ENCODE measurements at places on chromosomes 2 and 18. TPM values are rescaled to one million over a fixed set of nuclear protein-coding genes. Genes with fewer than 3 reads are reported as not detected.

ABCA12 gene
- polyA plus RNA-seq, result not detected

SLC4A3 gene
- 40.0 TPM for polyA plus RNA-seq

PCARE gene
- 0.02 TPM for polyA plus RNA-seq

CCT7 gene
- polyA plus RNA-seq, result 246 TPM

DNA sequence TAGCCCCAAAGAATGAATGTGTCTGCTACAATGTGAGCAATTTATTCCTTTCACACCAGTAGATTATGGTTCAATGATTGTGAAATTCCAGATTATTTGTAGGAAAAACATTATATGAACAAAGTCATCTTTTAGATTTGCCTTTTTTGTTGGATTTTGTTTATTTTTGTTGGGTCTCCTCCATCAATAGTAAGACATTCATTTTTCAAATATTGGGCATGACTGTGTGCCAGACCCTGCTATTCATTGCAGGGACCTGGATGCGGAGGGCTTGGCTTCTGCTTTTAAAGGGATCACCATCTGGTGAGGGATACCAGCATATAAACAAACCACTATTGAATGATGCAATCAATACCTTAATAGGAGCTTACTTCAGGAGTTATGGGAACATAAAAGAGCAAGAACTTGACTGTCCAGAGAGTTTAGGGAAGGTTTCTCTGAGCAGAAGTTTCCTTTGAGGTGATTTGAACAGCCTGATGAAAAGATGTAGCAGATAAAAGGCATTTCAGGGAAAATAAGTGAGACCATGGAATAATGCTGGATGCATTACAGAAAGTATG is 486.7 kb downstream of the EPHA4 start:
- no peaks in the 10 kb centered on the region for H3K36me3 ChIP-seq
- H3K27ac ChIP-seq, result no peak overlapping the region
- no peak for DNase-seq
- H3K4me1 ChIP-seq, result no peaks in the 10 kb centered on the region
- no peak overlapping the region for H3K4me3 ChIP-seq

- no peaks in the 10 kb centered on the region for H3K4me1 ChIP-seq
- no peaks in the 10 kb centered on the region for H3K27me3 ChIP-seq
- H3K36me3 ChIP-seq, result no peaks in the 10 kb centered on the region
- no peak for DNase-seq
- no peak overlapping the region for H3K4me3 ChIP-seq
- H3K27ac ChIP-seq, result no peak overlapping the region
Observed at GRCh38 chr18:45156946-45157345, 458.3 kb upstream of the SLC14A2 start.

GRCh38 chr2:218892693-218893348 is 12.2 kb downstream of the WNT10A start:
- DNase-seq, result peak; percentile 51
- no peak overlapping the region for H3K27ac ChIP-seq
- no peaks in the 10 kb centered on the region for H3K36me3 ChIP-seq
- peaks cover 28% of the 10 kb centered on the region for H3K27me3 ChIP-seq
- H3K4me3 ChIP-seq, result no peak overlapping the region

DNA sequence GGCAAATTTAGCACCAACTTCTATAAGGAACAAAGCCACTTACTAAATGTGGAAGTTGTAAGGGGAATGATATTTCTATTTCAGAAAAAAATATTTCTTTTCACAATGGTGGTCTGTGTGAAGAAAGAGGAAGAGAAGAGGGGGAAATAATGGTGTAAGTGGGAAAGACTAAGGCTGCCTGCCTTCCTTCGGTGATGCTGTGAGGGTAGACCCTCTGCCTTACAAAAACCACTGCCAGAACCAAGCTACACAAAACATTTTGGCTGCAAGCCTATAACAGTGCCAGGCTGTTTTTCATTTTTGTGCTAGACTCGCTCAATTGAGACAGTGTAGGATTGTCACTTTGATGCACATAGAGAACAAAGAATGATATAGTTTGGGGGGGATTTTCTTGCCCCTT is 286.6 kb downstream of the ZEB2 start:
- peaks cover 4% of the 10 kb centered on the region for H3K4me1 ChIP-seq
- DNase-seq, result no peak
- H3K27ac ChIP-seq, result no peak overlapping the region
- no peak overlapping the region for H3K4me3 ChIP-seq

DNA sequence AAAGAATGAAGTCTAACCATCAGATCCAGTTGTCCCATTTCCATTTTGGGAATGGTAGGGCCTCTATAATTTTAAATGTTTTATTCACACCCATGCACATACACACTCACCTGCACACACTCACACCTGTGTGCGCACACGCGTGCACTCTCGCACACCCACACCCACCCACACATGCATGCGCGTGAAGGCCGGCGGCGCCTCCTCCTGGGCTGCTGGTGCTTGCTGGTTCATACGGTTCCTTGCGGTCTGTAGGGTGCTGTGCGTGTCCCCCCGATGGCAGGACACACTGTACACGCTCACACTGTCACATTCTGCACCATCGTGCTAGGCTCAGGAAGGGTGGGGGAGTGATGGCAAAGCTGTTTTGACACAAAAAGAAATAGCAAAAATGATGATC is 63.2 kb downstream of the TSHZ1 start:
- no peaks in the 10 kb centered on the region for H3K36me3 ChIP-seq
- H3K27me3 ChIP-seq, result no peaks in the 10 kb centered on the region
- peaks cover 6% of the 10 kb centered on the region for H3K4me1 ChIP-seq
- no peak overlapping the region for H3K27ac ChIP-seq
- DNase-seq, result no peak

DNA sequence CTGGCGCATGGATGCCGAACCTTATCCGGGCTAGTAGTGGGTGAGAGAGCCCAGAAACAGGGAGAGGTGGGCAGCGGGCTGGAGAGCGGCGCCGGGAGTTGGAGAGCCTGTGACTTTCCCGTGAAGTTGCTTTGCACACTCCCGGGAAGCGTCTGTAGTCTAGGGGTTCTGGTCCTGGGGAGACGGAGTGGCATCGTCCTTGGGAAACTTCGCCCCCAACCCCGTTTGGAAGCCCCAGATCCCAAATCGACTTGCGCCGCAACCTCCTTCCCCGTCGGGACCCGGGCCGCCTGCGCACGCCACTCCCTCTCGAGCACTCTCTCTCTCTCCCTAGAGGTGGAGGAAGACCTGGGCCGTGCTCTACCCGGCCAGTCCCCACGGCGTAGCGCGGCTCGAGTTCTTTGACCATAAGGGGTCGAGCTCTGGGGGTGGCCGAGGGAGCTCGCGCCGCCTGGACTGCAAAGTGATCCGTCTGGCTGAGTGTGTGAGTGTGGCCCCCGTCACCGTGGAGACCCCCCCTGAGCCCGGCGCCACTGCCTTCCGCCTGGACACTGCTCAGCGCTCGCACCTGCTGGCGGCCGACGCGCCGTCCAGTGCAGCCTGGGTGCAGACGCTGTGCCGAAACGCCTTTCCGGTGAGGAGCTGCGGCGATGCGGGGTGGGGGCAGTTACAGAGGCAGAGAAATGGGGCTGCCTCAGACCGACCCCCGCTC is 456 bp downstream of the DOK1 start:
- H3K4me3 ChIP-seq, result peak overlapping the region; percentile 96
- H3K27me3 ChIP-seq, result no peaks in the 10 kb centered on the region
- no peaks in the 10 kb centered on the region for H3K36me3 ChIP-seq
- peak; percentile 61 for DNase-seq
- peak overlapping the region; percentile 65 for H3K27ac ChIP-seq

DNA sequence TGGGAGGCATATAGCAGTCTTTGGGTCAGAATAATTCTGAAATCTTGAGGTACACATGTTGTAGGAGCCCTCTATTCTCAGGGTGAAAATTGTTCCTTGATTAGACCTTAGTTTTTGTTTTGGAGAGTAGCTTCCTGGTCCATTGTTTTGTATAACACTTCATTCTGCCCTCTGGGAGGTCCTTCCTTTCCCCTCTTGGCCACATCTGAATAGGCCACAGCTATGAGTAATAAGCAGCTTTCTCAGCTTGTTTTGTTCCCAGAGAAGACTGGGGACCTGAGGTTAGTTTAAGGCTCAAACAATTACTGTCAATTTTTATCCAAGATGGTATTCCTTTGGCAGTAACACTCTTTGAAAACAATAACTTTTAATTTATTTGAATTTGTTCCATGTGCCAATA is 72.6 kb upstream of the NOL4 start:
- no peaks in the 10 kb centered on the region for H3K27me3 ChIP-seq
- H3K27ac ChIP-seq, result no peak overlapping the region
- H3K36me3 ChIP-seq, result no peaks in the 10 kb centered on the region
- H3K4me1 ChIP-seq, result no peaks in the 10 kb centered on the region
- no peak for DNase-seq

DNA sequence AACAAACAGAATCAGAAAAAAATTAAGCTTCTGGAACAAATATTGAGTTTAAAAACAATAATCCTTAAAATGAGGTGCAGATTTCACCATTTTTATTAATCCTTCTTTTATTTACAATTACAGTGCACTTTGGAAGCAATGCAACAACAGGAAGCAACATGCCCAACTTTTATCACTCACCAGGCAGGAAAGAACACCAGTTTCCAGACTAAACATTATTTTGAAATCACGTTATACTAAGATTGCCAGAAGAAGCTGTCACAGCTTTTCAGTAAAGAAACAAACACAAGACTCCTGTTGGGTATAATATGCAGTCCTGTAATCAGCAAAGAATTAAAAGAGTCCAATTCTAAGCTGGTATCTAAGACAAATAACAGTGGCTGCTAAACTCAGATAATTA is 137.9 kb upstream of the ZC3H15 start:
- H3K36me3 ChIP-seq, result no peaks in the 10 kb centered on the region
- no peak overlapping the region for H3K27ac ChIP-seq
- no peak for DNase-seq
- no peaks in the 10 kb centered on the region for H3K4me1 ChIP-seq
- H3K27me3 ChIP-seq, result no peaks in the 10 kb centered on the region

- H3K4me1 ChIP-seq, result no peaks in the 10 kb centered on the region
- no peak overlapping the region for H3K27ac ChIP-seq
- H3K27me3 ChIP-seq, result no peaks in the 10 kb centered on the region
Observed at GRCh38 chr2:78218066-78218465, 695.9 kb upstream of the LRRTM4 start.

DNA sequence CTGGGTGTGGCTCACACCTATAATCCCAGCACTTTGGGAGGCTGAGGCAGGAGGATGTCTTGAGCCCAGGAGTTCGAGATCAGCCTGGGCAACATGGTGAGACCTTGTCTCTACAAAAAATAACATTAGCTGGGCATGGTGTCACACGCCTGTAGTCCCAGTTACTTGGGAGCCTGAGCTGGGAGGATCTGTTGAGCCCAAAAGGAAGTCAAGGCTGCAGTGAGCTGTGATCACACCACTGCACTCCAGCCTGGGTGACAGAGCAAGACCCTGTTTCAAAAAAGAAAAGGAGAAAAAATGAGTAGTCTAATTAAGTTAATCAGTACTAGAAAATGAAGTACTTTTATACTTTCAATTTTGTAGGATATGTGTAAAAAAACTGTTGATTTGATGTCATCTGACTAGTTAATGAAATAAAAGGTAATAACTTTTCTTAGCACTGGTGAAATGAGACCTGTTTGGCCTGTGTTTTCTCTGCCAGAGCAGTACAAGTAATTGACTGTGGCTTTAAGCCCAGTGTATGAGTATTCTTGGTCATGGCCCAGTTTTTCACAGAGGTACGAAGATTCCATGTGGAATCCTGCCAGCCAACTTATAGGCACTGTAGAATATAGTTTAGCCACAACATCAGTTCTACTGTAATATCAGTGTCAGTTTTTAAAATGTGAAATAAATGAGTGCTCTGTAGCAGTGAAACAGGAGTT is 35.8 kb downstream of the MFSD6 start:
- peak overlapping the region; percentile 70 for H3K27ac ChIP-seq
- no peaks in the 10 kb centered on the region for H3K36me3 ChIP-seq
- H3K4me3 ChIP-seq, result no peak overlapping the region
- H3K4me1 ChIP-seq, result peaks cover 46% of the 10 kb centered on the region

GRCh38 chr2:64601785-64602391 is 51.8 kb downstream of the SERTAD2 start:
- no peak overlapping the region for H3K27ac ChIP-seq
- H3K4me1 ChIP-seq, result peaks cover 10% of the 10 kb centered on the region
- H3K27me3 ChIP-seq, result no peaks in the 10 kb centered on the region
- no peaks in the 10 kb centered on the region for H3K36me3 ChIP-seq
- H3K4me3 ChIP-seq, result no peak overlapping the region

DNA sequence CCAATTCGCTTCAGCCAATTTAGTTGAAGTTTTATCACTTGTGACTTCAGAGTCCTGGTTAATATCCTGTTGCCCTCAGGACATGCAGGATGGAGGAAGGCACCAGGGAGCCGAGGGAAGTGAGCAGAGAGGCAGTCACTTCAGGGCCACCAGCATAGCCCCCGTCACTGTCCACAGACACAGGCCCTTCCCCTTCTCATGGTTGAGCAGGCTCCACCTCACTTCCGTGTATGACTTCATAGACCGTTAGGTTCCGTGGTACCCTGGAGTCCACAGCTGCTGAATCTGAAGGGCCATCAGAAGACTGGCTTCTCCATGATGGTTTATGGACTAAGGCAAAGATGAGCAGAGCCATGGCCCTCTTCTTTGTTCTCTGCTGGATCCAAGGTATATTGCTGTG is at the start of gene C2orf92:
Gene C2orf92 (plus strand): TSS at position 266 of the 400 bp plus-strand sequence. CDS start 76 bp downstream, at position 342.
- no peak within 1 kb of the TSS for H3K4me3 ChIP-seq
- H3K27ac ChIP-seq, result no peak within 1 kb of the TSS
- no peaks in the 10 kb centered on the region for H3K36me3 ChIP-seq
- no peaks in the 10 kb centered on the region for H3K27me3 ChIP-seq

GRCh38 chr2:122172812-122173211 is 417.4 kb downstream of the TSN start:
- H3K27me3 ChIP-seq, result no peaks in the 10 kb centered on the region
- H3K4me1 ChIP-seq, result no peaks in the 10 kb centered on the region
- no peak overlapping the region for H3K27ac ChIP-seq
- DNase-seq, result no peak
- H3K4me3 ChIP-seq, result no peak overlapping the region
- no peaks in the 10 kb centered on the region for H3K36me3 ChIP-seq

DNA sequence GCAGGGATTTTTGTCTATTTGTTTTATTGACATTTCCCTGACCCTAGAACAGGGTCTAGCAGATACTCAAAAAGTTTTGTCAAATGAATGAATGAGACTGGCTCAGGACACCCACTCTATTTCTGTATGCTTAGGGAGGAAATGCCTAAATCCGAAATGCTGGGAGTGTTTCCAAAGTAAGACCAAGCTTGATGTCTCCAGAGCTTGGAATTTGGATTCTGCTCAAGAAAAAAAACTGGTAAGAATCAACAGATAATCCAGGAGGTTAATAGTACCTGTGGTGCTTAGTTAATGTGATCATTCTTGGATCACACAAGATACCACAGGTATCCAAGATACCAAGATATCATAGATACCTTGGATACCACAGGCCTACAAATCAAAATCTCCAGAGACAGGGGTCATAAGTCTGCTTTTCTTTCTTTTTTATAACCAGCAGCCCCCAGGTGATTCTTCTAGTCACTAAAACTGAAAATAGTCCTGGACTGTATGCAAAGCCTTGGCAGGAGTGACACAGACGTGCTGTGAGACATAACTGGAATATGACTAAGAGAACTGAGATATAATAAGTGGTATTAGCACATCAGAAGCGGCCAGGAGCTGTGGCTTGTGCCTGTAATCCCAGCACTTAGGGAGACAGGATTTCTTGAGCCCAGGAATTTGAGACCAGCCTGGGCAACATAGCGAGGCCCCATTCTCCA is 39.9 kb upstream of the SP3 start:
- no peak overlapping the region for H3K4me3 ChIP-seq
- no peak overlapping the region for H3K27ac ChIP-seq
- DNase-seq, result no peak
- H3K36me3 ChIP-seq, result no peaks in the 10 kb centered on the region
- H3K4me1 ChIP-seq, result no peaks in the 10 kb centered on the region

- no peaks in the 10 kb centered on the region for H3K36me3 ChIP-seq
- no peak for DNase-seq
- no peak overlapping the region for H3K27ac ChIP-seq
- no peaks in the 10 kb centered on the region for H3K27me3 ChIP-seq
- no peak overlapping the region for H3K4me3 ChIP-seq
- no peaks in the 10 kb centered on the region for H3K4me1 ChIP-seq
Observed at GRCh38 chr2:86420913-86421312, 20.3 kb upstream of the KDM3A start.

Measured in adrenal gland (tissue), 19 donors.